CD8-positive, alpha-beta memory T cell (primary cell): ENCODE measurements at places on chromosomes 11 and 22. TPM values are rescaled to one million over a fixed set of nuclear protein-coding genes. Genes with fewer than 3 reads are reported as not detected.

DNA sequence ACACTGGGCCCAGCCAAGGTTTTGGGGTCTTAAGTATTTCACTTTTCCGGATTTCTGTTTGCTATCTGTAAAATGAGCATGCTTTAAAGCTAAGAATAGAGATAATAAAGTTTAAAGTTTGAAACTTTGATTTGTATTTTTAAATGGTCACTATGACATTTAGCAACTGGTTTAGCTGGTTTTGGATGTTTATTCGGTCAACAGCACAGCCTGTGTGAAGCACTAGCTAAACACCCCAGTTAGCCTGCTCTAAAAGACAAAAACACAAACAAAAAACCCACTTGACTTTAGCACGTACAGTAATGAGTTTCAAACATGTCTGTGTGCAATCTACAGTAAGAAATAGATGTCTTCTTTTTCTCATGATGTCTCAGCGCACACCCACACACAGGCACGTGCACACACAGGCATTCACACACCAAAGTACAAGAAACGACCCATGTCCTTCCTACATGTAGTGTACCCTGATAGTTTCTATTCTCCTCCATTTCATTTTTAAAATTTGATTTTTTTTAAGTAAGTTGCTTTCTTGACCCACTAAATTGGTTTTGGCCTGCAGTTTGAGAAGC is 29.4 kb downstream of the SLC1A2 start:
- DNase-seq, result no peak

DNA sequence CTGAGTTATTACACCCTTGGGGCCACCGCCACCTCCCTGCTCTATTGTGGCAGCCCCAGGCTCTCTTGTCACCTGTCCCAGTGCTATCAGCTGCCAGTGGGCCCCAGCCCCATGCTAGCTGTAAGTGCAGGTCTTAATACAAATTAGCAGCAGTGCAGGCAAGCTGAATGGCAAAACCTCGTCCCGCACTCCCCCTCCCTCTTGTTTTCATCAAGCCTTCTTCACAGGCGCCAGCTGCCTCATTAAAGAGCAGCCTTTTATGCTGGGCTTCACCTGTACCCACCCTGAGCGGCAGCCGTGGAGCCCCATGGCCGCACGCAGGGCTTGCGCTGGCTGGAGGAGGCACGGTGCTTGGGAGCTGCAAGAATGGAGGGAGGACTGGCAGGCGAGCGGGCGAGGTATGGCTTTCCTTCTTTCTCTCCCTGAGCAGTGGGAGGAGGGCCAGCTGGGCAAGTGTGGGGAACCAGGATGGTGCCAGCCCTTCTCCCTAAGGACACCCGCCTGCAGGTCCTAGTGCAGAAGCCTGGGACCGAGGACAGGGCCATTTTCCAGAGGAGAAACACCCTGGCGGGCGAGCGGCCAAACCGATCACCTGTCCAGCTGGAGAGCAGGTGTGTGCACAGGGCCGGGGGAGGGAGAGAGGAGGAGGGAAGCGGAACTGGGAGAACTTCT is 70.7 kb downstream of the FLI1 start:
- DNase-seq, result no peak

Gene ELFN2
- total RNA-seq, result 0.09 TPM

DNA sequence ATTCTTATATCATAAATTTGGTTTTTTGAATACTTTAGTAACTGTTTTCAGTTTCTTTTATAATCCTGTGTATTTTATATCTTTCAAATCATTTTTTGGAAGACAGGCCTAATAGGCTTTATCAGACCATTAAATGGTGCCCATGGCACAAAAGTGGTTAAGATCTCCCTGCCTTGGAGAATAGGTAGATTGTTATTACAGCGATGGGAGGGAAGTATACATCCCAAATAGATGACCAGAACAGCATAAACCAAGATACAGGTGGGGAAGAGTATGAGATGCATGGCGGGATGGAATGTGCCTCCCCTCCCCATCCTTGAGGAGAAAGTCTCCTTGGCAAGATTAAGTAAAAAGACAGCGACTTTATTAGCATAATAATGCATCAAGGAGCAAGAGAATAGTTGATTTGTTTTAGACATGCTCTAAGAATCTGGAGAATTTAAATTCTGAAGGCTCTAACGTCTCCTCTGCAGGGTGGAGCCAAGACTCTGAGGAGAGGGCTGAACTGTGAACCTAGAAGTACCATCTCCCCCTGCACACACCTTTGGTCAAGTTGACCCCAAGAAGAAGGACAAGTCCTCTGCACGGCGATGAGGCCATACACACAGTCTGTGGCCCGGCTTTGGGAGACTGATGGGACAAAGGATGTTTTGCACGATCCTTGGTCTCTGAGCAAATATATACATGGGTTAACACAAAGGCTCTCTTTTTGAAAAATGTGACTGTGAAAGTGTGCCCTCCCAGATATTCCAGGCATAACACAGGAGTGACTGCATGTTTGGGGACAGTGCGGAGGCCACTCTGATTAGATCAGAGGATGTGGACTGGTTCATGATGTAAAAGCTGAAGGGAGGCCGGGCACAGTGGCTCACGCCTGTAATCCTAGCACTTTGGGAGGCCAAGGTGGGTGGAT is 61.1 kb upstream of the SLC35C1 start:
- DNase-seq, result no peak

GRCh38 chr11:112470355-112470754 is 209.7 kb upstream of the PLET1 start:
- no peak for DNase-seq

- DNase-seq, result no peak
Observed at GRCh38 chr11:12829131-12829530, 154.9 kb downstream of the TEAD1 start.

Gene CHRM1
- not detected for total RNA-seq

DNA sequence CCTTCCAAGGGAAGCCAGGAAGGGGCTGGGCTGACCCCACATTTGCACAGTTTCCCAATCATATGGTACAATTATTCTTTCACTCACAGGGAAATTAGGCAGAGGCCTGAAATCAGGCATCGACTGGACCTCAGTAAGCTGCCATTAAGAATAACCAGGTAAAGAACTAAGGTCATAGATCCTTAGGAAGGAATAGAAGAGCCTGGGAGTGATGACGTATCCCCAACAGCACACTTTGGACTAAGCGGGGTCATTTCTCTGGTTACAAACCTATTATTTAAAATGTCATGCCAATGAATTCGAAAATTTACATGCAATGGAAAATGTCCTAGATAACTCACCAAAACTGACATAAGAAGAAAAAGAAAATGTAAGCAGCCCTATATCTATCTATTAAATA is 118.2 kb downstream of the BRD1 start:
- DNase-seq, result no peak

GRCh38 chr11:10181811-10182210 is 112.2 kb downstream of the SBF2 start:
- DNase-seq, result no peak

DNA sequence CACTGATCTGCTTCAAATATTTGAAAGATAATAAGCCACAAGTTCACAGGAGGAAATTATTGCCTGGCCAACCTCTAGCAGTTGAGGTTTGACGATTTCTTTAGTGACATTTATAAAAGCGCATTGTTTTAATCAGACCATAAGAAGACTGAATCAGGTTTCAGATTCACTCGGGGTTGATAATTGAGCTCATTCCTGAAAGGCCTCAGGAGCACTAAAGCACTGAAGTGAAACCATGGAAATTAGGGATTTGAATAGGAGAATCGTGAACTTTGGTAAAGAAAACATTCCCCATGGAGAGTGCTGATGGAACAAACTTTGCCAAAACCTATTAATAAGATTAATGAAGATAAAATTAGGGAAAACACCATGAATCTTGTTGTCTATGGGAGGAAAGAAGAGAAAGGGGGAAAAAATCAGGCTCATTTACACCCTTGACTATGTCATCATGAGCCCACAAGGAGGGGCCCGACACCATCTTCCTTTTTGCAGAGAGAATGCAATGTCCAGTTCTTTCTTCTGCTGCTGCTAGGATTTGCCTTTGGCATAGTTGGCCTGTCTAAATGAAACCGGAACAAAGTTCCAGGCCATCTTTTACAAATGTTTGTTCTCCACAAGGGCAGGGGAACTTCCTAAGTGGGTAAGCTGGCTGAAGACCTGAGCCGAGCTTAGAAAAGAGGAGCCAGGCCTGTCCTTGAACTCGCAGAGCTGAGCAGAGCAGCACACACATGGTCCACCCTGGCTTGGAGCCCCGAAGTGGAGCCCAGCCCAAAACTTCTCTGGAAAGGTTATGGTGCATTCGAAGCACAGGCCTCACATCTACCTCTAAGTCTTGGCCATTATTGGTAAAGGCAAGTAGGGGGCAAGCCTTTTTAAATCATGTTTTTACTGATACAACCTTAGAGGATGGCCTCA is 56.1 kb upstream of the EIF3M start:
- no peak for DNase-seq

- no peak for DNase-seq
Observed at GRCh38 chr11:62373464-62374119, 36.3 kb downstream of the ASRGL1 start.

DNA sequence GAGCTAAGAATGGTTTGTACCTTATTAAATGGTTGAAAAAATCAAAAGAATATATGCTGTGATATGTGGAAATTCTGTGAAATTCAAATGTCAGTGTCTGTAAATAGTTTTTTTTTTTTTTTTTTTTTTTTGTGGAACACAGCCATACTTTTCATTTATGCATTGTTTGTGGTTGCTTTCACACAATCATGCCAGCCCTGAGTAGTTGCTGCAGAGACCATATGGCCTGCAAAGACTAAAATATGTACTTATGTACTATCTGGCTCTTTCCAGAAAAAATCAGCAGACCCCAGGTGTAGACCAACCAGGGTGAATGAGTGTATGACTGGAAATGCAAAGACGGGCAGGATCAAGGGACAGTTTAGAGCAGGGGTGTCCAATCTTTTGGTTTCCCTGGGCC is 98.3 kb downstream of the PTPRJ start:
- no peak for DNase-seq

Gene MYRF
- 0.70 TPM for total RNA-seq

- DNase-seq, result no peak
Observed at GRCh38 chr11:26827567-26828081, 105.8 kb upstream of the SLC5A12 start.

DNA sequence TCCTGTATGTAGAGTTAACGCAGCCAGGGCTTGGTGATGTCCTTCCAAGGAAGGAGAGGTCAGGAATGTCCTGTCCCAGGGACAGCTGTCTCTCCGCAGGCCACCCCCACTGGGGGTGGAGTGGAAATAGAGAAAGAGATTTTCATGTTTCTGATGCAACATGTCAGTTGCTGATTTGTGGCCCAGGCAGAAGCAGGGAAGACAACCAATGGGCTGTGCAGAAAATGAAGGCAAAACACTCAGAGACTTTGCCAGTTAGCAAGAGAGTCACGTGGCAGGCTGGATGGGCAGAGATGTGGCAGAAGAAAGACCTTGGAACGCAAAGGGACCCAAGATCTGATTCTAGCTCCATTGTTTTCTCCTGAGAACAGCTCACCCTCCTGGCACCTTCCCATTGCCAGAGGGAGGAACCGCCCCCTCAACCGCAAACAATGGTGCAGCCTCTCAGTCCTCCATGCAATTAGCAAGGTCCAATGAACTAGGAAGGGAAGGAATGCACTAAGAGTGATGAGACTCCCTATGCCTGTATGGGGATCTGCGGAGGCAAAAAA is 71.0 kb downstream of the SYN3 start:
- DNase-seq, result no peak

- DNase-seq, result no peak
Observed at GRCh38 chr11:128814856-128815705, 52.0 kb downstream of the KCNJ1 start.

Gene TPBGL
- 0.09 TPM for total RNA-seq

Gene OR6Q1
- not detected for total RNA-seq

DNA sequence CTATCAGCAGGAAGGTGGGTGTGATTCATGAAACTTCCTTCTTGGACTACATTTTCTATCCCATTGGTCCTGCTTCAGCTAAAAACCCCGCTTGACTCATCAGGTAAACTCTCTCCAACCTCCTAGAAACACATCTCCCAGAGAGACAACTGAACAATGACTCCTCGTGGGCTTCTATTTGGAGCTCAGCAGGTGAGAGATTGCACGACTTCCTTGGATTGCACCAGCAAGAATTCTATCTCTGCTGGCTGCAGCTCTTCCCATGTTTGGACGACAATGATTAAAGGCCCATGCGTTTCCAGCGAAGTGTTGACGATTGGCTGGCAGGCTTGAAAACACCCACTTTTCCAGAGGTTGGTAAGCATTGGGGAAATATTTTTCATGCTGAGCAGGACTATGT is 216.1 kb upstream of the NTM start:
- no peak for DNase-seq

DNA sequence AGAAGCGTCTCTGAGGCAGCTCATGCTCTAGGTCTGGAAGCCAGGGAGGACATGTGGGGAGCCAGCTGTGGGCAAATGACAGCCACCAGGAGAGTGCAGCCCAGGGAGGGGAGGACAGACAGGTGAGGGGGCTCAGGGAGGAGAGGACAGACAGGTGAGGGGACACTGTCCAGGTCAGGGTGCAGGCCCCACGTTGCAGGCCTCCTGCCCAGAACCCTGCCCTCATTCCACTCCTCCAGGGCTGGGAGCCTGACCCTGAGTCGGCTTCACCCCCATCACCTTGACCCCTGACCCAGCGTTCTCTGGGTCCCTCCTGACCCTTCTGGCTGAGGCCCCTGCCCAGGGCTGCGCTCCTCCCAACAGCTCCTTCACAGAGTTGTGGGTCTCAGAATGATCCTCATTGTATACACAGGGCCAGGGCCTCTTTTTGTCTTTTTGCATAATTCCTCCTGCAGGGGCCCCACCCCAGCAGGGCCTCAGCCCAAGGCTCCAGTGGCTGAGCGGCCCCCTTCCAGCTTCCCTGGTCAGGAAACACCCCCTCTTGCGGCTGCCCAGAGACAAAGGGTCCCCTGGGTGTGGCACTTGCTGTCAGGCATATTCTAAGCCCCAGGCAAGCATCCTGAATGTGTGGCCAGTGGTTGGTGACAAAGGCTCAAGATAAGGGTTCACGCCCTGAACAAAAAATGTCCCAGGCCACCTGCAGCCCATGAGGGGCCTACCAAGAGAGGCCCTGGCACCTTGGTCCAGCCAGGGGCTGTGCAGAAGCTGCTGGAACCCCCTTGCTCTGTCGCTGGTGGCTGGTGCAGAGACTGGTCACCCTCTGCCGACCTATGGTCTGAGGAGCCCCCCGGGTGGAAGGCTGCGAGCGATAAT is 853.0 kb downstream of the BRD1 start:
- DNase-seq, result no peak

Gene GVQW3
- total RNA-seq, result 2.5 TPM

Gene THAP7
- total RNA-seq, result 43.9 TPM
